Stimulated activated CD4-positive, alpha-beta T cell treated with anti-CD3 and anti-CD28 coated beads, Interleukin-12 subunit alpha, Interleukin-12 subunit beta, amount 100 ng/mL, for 48 hours (primary cell): ENCODE measurements at places on chromosomes 3 and 15.

GRCh38 chr3:155560135-155560534, 184.7 kb downstream of the PLCH1 start:
- no peak for DNase-seq

GRCh38 chr3:15272426-15273196, 59.8 kb downstream of the SH3BP5 start:
- DNase-seq: no peak

DNA sequence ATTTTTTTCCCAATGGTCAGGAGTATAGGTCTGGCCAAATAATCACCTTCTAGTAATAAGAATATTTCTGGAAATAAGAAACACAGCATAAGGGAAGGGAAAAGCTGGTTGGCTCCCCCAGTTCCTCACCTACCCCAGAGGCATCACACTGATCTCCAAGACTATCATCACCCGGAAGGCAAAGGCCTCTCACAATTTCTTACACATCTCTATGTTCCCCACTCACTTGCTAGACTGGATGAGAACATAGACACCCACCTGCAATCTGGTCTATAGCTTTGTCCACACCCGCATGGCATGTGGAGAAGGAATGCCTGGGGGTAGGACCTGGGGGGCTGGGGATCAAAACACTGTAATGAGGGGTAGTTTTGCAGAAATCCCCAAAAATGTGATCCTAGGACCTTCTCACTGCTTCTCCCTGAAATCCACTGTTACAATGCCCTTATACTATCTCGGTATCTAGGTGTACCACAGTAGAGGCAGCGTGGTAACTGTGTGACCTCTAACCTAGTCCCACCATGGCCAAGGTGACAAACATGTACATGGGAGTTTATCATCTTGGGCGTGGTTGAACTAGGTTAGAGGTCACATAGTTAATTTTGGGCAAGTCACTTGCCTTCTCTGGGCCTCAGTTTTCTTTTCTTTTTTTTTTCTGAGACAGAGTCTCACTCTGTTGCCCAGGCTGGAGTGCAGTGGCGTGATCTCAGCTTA, 29.5 kb upstream of the NRROS start:
- DNase-seq: no peak

GRCh38 chr3:38604246-38604645, 45.2 kb downstream of the SCN5A start:
- no peak for DNase-seq

- DNase-seq: peak; percentile 71
Observed at GRCh38 chr15:64905119-64905831, 6.4 kb upstream of the ANKDD1A start.

DNA sequence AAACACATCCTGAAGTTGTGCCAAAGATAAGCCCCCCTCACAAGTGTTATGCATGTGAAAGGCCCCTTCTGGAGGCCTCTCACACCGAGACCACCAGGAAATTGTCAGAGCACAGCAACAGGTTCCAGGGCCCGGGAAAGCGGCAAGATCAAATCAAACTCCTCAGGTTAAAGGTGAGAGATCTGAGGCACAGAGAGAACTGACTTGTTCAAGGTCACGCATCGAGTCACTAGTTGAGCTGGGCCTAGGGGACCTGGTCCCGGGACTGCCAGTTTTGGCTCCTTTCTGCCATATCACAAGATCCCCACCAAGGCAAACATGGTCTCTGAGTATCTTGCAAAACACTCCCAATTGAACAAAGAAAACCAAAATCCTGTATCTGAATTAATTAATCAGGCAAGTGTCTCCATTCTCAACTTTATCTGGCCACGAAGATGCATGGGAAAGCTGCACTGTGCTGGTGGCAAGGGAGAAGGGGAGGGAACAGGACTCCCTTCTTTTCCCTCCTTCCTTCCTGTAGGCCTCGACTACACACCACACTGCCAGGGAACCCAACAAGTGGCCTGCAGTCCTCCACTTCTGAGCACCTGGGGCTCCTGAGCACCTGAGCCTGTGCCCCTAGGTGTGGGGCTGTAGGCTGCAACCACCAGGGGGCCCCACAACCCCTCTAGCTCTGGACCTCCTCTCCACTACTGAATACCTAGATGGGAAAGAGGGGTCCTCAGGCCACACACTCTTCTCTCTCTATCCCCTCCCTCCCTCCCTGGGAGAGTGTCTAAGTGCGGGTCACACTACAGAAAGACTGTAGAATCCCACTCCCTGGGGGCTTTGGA, 37.3 kb downstream of the ANP32A start:
- DNase-seq: peak; percentile 38

- no peak for DNase-seq
Observed at GRCh38 chr3:33424606-33425452, 15.4 kb downstream of the UBP1 start.

DNA sequence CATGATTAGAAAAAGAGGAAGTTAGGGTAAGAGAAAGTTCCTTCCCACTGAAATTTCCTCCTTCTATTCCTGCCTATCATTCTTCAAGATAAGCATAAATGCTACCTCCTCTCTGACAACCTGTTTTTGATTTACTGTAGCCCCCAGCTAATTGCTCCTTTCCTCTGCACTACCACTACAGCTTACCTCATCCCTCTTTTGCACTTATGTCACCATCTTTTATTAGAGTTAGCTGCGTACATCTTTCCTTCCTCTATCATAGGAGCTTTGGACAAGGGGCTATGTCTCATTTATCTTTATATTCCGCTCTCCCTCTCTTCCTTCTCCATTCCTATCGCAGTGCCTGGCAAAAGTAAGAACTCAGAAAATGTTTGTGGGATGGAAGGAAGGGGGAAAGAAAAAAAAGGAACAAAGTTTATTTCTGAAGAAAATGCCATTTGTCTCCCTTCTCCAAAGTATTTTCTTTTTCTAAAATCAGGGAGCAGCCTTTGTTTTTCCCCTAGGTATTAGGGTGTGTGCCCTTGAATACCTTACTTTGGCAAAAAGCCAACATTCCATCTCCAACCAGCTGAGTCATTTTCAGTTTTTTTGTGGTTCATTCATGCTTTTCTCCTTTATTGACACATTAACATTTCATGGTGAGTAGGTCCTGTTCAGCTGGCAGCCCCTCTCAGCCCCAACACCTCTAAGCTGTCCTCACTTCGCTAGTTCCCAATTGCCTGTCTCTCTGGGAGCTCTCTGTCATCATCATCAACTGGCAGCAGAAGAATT, 87.6 kb upstream of the SOX2 start:
- no peak for DNase-seq

- DNase-seq: no peak
Observed at GRCh38 chr15:31867536-31868442, 162.5 kb upstream of the CHRNA7 start.

GRCh38 chr3:23035927-23036640, 167.0 kb upstream of the UBE2E2 start:
- no peak for DNase-seq

DNA sequence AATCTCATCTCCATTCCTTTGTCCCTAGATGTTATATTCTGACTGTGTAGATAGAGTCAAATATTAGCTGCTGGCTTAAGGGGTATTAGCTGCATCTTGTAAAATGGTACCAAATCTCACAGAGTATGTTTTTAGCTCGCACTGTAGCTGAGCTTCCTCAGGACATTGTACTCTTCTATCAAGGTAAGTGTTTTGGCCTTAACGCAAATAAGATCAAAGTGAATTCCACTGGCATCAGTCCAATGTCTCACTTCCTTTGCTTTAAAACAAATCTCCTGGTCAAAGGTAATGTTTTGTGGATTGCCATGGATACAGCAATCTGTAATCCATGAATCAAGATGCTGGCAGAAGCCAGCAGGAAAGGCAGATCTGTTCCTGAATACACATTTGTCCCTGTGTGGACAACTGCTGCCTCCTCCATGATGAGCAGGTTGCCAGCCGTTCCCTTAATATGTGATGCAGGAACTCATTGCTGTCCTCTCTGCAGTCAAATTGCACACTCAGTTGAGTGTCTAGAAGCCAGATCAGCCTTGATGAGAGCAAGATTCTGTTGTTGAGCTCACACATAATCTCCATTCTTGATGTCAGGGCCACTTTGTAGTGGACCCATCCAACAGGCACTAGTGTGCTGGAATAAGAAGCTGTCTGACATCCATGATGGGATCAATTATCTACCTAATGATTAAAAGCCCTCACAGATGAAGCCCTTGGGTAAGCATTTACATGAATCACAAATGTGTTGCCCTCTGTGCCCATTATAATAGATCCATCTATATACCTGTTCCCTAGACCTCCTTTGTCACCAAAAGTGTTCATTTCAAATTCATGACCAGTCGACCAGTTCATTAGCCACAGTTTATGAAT, 96.6 kb upstream of the AGTR1 start:
- DNase-seq: no peak

- no peak for DNase-seq
Observed at GRCh38 chr3:48394391-48394790, 22.4 kb downstream of the FBXW12 start.

DNA sequence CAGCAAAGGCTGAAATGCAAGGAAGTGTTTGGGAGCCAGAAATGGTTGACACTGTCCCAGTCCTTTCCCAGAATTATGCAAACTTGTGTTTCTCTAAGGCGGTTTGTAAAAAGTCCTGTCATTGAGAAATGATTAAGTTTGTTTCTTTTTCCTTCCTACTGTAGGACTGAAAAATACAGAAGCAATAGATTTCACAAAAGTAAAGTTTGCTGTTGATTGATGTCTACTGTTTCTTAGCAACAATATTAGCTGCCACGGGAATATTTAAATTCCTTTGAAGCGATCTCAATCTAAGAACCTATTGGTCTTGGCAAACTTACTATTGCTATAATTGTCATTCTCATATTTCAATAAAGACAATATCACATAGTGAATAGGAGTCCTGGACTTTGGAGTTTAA, 100.7 kb upstream of the IL12A start:
- no peak for DNase-seq

GRCh38 chr15:101463270-101463669, 26.2 kb downstream of the PCSK6 start:
- DNase-seq: no peak

- no peak for DNase-seq
Observed at GRCh38 chr3:114554731-114555130, 260.9 kb downstream of the TIGIT start.

GRCh38 chr3:174153871-174154270, 705.3 kb upstream of the NAALADL2 start:
- DNase-seq: no peak

GRCh38 chr3:25592510-25592968, 72.2 kb downstream of the TOP2B start:
- DNase-seq: no peak

DNA sequence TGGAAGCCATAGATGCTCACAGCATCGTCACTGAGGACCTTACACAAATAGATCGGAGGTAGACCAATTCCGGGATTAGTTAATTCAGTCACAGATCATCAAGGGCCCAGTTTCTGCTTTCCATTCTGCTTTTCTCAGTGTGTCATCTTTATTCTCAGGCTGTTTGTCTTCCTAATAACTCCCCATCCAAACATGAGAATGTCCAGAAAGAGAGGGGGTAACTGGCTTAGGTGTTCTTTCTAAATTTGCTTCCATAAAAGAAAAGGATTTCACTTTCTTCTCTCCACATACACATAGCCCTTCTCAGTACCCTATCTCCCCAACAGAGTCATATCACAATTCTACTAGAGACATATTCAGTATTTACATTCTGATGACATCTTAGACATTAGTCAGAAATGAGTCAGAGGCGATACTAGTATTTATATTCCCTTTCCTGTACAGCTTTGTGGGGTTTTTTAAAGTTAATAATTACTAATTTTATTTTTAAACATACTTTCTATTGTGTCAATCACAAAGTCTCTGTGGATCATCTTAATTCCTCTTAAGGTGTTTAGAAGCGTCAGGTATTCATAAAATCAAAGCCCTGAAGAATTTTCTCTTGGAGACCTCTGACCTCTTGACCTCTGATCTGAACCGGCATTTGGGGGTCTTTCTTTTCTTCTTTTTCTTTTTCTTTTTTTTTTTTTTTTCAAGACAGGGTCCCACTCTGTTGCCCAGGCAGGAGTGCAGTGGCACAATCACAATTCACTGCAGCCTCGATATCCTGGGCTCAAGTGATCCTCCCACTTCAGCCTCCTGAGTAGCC, 24.3 kb upstream of the IL12A start:
- no peak for DNase-seq

GRCh38 chr15:98896802-98897732, 110.5 kb downstream of the PGPEP1L start:
- DNase-seq: no peak

DNA sequence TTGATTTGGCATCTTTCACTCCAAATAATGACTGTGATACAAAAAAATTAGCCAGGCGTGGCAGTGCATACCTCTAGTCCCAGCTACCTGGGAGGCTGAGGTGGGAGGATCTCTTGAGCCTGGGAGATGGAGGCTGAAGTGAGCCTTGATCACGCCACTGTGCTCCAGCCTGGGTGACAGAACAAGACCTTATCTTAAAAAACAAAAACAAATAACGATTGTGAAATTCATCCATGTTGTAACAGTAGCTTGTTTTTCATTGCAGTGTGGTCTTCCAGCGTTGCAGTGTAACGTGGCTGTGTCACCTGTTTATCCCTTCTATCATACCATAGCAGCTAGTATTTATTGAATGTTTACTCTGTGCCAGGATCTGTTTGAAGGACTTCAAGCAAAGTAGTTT, 120.9 kb downstream of the ITPR1 start:
- no peak for DNase-seq

DNA sequence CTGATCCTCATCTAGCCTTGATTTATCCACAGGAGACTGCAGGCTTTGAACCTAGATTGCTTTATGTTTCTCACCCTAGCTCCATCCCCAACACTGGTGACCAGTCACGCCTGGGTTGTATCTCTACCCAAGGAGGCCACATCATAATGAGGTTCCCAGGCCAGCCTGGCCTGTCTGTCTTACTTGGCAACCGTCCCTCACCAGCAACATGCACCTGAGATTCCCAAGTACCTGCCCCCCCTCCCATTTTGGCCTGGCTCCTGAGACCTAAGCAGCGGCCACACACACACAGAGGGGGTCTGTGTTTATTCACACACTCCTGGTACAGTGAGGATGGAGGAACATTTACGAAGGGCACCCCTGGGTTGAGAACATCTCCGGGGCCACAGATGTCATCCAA, 2.4 kb downstream of the CAMK2N2 start:
- DNase-seq: no peak

- no peak for DNase-seq
Observed at GRCh38 chr3:149783576-149783975, 8.8 kb downstream of the ANKUB1 start.

DNA sequence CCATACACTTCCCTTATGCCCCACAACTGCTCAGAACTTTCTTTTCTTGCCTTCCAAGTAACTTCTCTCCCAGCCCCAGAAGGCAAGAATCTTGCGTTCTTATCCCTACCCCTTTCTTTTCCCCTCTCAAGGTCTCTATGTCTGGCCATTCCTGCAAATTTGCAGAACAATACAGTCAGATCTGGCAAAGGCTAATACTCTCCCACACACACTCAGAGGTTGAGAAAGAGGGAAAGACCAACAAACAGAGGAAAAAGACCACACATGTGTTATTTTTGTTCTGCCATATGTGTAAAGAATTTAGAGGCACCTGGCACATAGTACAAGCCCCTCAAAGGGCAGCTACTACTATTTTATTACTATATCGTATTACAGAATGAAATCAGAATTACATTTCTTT, 25.7 kb downstream of the GJD2 start:
- no peak for DNase-seq

- no peak for DNase-seq
Observed at GRCh38 chr3:13579063-13579462, 30.1 kb downstream of the FBLN2 start.

GRCh38 chr3:50435371-50436113, 67.9 kb downstream of the CACNA2D2 start:
- no peak for DNase-seq

GRCh38 chr15:41367418-41367817, 34.7 kb downstream of the NUSAP1 start:
- no peak for DNase-seq
